ENCODE measurements at places on chromosomes 13 and 19.

GRCh38 chr19:5559804-5560133 lies 8.0 kb downstream of the TINCR start:
- no peaks in the 10 kb centered on the region for H3K36me3 ChIP-seq
- H3K27ac ChIP-seq, result peak overlapping the region; percentile 4
- peaks cover 4% of the 10 kb centered on the region for H3K4me1 ChIP-seq
- no peak overlapping the region for H3K4me3 ChIP-seq
- DNase-seq, result no peak
- no peaks in the 10 kb centered on the region for H3K27me3 ChIP-seq

DNA sequence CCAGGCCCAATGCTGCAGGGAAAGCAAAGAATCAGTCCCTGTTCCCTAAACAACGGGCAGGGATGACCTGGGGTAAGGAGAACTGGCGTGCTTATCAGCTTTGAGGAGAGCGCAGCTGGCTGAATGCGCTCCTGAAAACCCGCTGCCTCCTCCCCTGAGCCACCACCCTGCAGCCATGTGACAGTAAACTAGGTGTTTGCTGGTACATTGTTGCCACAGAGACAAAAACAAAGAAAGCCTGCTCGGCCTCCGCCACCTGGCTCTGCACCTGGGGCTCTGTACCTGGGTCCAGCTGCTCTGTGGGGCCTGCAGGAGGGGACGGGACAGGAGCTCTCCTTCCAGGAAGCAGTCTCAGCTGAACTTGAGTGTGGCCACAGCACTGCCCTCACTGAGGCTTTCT lies 21.8 kb downstream of the MCF2L start:
- no peaks in the 10 kb centered on the region for H3K27me3 ChIP-seq
- H3K4me1 ChIP-seq, result peaks cover under 1% of the 10 kb centered on the region
- no peak overlapping the region for H3K27ac ChIP-seq

- H3K36me3 ChIP-seq, result no peaks in the 10 kb centered on the region
- peak; percentile 77 for DNase-seq
- peak overlapping the region; percentile 85 for H3K4me3 ChIP-seq
- no peaks in the 10 kb centered on the region for H3K4me1 ChIP-seq
Observed at GRCh38 chr13:99087098-99087953, 109.5 kb upstream of the DOCK9 start.

DNA sequence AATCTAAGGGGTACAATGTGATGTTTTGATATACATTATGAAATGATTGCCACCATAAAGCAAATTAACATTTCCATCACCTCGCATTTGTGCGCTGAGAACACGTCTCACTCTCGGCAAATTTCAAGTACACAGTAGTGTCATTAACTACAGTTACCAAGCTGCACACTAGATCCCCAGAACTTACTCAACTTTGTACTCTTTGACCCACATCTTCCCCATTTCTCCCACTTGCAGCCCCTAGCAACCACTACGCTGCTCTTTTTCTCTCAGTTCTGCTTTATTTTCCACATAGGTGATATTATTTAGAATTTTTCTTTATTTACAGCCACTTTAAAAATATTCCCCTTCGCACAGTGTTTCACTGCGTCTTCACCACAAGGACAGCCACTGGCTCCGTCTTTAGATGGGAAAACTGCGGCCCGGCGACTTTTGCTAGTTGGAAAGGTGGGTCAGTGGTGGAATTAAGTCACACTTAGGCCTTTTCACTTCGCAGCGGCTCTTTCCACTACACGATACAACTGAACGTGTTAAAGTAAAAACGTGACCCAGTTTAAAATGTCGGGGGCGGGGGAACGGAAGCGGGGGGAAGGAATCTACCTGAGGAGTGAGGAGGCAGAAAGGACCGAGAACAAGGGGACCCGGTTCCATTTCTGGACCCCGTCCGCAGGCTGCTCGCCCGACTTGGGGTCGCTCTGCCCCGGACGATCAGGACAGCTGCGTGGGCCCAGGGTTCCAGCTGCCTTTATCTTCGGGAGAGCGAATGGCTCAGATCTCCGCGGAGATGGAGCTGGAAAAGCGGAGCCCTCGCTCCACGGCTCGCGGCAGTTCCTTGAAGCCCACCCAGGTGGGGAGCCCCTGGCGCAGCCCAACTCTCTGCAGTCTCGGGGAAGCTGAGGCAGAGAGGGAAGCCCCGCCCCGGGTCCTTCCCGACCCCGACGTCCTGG lies 486.1 kb downstream of the UQCRFS1 start:
- no peak overlapping the region for H3K27ac ChIP-seq
- H3K36me3 ChIP-seq, result peaks cover 4% of the 10 kb centered on the region
- peaks cover 24% of the 10 kb centered on the region for H3K27me3 ChIP-seq
- peaks cover 3% of the 10 kb centered on the region for H3K4me1 ChIP-seq
- H3K4me3 ChIP-seq, result peak overlapping the region; percentile 97
- no peak for DNase-seq

DNA sequence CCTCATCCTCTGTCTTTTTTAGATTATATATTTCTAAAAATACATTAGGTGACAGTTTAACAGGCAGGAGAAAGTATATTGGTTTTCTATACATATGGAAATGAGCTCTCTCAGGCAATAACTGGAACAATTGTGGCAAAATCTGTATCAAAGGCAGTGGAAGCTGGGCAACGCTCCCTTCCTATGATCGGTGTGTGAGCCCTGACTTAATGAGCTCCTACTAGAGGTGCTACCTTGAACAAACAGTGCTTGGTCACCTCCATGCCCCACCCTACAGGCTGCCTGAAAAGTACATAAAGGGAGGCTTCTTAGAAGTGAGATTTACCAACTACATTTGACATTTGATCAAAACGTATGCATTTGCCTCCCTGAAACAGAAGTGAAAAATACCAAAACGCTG lies 185.3 kb downstream of the EFNB2 start:
- no peaks in the 10 kb centered on the region for H3K36me3 ChIP-seq
- H3K4me3 ChIP-seq, result no peak overlapping the region
- DNase-seq, result no peak
- no peaks in the 10 kb centered on the region for H3K27me3 ChIP-seq
- H3K27ac ChIP-seq, result no peak overlapping the region

DNA sequence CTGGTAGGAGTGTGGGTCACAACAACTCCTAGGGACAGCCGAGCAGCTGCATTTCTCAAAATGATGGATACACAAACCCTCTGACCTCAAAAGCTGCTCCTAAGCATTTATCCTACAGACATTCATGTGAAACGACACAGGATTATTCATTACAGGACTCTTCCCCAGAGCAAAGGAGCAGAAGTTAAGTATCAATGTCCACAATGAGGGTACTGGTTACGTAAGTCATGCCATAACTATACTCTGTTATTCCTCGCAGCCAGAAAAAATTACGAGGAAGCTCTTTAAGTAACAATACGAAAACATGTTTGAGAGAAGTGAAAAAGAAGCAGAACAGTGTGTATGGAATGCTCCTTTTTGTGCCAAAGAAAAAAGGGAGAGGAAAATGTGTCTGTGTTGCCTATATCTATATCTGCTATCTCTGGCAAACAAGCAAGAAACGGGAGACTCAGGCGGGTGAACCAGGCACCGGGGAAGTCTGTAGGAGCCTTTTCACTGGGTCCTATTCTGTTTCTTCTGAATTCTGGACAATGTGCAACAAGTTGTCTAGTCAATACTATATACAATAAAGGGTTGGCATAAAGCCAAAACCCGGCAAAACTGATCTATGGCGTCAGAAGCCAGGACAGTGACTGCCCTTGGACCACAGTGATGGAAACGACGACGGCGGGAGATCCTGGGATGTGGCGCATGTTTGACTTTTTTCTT lies 1.3 kb downstream of the ISOC2 start:
- no peak overlapping the region for H3K27ac ChIP-seq
- H3K27me3 ChIP-seq, result no peaks in the 10 kb centered on the region
- no peak for DNase-seq
- H3K36me3 ChIP-seq, result peaks cover 11% of the 10 kb centered on the region
